ENCODE measurements at places on chromosomes 2 and 18.
A peak's percentile ranks its signal among the peaks of the same experiment; 100 is the strongest.

GRCh38 chr2:86037795-86038192 lies 67.9 kb downstream of the POLR1A start:
- DNase-seq = no peak

DNA sequence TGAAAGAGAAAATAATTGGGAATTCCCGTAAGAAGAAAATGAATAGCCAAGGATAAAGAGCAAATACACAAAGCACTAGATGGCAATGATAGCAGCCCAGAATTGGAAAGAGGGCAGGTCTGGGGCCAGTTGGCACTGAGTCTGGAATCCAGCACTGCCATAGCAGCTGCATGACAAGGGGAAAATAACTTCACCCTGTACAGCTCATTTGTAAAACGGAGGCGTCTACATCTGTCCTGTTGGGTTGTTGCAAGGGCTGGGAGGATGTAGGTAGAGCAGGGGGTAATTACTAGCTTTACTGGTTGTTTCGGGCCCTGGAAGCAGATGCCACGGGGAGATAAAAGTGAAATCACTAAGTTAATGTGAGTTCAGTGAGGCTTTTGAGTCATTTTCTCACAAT lies 110.0 kb upstream of the RASGRP3 start:
- no peak for DNase-seq

GRCh38 chr2:26564121-26564644 lies 77.0 kb downstream of the CIB4 start:
- DNase-seq = no peak

GRCh38 chr2:239607517-239608191 lies 206.8 kb upstream of the HDAC4 start:
- DNase-seq = no peak

- DNase-seq = peak; percentile 63
These were observed 234.2 kb upstream of the SPOPL start for GRCh38 chr2:138267161-138267901.

DNA sequence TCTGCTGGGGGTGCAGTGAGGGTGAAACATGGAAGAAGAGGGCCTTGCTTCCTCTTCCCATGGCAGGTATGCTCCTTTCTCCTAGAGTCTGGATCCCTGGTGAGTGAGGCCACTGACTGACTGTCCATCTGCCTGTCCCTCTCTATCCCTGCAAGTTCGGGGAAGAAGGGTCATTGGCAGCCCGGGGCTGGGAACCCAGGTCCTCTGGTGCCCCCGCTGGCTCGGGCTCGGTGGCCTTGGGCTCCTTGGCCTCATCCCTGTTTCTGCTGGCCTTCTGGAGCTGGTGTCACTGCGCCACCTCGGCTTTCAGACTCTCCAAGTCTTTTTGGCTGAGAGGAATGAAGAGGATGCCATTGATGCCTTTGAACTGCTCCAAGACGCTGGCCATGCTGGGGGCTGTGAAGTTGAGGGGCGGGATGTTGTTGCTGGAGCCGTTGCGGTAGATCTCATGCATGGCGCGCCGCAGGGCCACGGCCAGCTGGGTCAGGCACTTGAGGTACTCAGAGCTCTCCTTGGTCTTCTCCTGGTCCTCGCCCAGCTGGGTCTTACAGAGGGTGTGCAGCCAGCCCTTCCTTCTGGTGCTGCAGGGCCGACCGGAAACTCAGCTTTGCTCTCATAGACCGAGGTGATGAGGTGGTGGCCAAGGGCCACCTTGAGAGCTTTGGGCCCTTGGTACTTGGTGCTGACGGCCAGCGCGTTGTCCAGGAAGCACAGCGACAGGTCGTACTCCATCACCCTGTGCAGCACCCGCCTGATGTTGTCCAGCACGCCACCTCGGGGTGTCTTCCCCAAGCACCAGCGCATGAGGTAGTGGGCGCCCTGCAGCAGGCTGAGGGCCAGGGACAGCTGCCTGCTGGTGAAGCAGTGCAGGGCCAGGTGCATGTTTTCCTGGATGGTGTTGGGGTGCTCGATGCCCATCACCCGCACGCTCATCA lies 6.3 kb downstream of the MEP1B start:
- no peak for DNase-seq

DNA sequence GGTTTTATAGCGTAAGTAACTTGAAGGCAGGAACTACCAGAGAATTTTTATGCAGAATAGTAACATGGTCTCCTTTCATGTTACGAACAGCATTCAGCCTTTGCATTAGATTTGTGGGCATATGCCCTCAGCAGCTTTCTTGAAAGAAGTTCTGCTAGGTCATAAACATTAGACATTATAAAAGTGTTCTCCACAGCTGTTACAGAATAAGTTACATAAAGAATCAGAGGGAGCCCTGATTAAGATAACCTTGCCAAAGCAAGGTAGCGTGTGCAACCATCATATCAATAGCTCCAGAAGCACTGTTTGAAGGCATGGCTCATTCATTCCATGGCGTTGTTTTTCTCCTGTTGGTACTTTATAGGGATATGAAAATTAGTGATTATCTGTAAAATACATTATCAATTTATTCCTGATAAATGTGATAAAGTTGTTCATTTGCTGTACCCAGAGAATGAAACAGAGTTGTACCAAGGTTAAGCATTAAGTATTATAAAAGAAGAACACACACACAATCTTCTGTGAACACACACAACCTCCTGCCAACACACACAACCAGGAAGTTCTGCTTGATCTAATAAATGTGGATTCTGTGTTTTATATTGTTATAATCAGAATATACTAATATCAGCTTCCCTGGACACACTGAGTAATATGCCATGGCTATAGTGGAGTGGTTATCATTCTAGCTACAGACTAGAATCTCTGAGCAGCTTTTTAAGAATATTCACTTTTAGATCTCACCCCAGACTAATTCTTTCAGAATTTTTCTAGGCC lies 286.7 kb upstream of the SLC39A10 start:
- no peak for DNase-seq

- DNase-seq = no peak
These were observed 101.7 kb downstream of the STK39 start for GRCh38 chr2:168145426-168146310.

- DNase-seq = peak; percentile 77
These were observed 38.6 kb downstream of the ACOXL start for GRCh38 chr2:110770959-110771431.

GRCh38 chr2:107412981-107413380 lies 413.7 kb upstream of the RGPD4 start:
- peak; percentile 3 for DNase-seq

- DNase-seq = peak; percentile 45
These were observed 12.9 kb upstream of the TEX51 start for GRCh38 chr2:126885751-126886210.

GRCh38 chr18:42330296-42330695 lies 375.3 kb downstream of the PIK3C3 start:
- DNase-seq = peak; percentile 32

- DNase-seq = no peak
These were observed 87.6 kb downstream of the THADA start for GRCh38 chr2:43508209-43508608.

GRCh38 chr2:20292984-20293383 lies 57.7 kb downstream of the PUM2 start:
- DNase-seq = no peak

GRCh38 chr2:236731767-236732580 lies 162.3 kb downstream of the ACKR3 start:
- peak; percentile 76 for DNase-seq

GRCh38 chr2:150090031-150090430 lies 397.4 kb downstream of the RND3 start:
- no peak for DNase-seq

Measured in RPMI7951 (cell line).